ENCODE measurements at places on chromosomes 3 and 15.

GRCh38 chr15:78308422-78309032 lies 9.1 kb upstream of the SKIC8 start:
- peak; percentile 76 for DNase-seq

- DNase-seq = no peak
Observed at GRCh38 chr15:94352636-94353487, 121.5 kb downstream of the MCTP2 start.

- DNase-seq = no peak
Observed at GRCh38 chr3:186022931-186023330, 85.1 kb upstream of the TRA2B start.

- DNase-seq = no peak
Observed at GRCh38 chr3:77746892-77747291, 707.0 kb downstream of the ROBO2 start.

- no peak for DNase-seq
Observed at GRCh38 chr15:46872981-46873330, 844.3 kb upstream of the SEMA6D start.

DNA sequence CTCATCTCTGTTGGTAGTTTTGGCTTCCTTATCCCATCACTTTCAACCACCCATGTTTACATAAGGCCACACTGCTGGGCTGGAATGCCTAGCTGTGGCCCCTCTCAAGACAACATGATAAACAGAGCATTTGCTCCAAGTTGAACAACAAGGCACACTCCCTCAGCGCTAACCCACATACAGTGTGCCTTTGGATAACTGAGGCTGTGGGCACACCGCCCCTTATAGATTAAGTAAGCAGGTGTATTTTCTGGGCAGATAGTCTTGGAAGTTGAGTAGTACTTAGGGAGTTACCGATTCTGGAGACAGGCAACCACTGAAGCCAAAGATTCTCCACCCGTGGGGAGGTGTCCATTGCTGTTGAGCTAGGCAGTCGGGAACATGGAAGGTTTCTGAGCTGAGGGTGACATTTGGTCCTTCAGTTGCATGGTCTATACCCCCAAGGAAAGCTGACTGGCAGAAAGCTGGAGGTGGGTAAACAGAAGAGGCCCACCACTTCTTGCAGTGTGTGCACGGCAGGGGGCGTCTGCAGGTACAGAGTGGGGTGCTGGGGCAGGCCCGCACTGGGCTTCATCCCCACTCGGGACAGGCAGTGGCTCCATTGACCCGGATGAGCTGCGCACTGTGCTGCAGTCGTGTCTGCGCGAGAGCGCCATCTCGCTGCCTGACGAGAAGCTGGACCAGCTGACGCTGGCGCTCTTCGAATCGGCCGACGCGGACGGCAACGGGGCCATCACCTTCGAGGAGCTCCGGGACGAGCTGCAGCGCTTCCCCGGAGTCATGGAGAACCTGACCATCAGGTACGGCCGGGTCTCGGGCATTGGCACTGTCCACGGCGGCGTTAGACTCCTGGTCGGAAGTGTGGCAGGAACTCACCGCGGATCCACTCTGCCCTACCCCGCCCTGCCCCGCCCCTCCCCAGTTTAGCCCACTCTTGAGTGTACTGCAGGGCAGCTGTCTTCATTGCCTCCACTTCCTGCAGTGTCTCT lies 16.8 kb downstream of the NOX5 start:
- peak; percentile 62 for DNase-seq

DNA sequence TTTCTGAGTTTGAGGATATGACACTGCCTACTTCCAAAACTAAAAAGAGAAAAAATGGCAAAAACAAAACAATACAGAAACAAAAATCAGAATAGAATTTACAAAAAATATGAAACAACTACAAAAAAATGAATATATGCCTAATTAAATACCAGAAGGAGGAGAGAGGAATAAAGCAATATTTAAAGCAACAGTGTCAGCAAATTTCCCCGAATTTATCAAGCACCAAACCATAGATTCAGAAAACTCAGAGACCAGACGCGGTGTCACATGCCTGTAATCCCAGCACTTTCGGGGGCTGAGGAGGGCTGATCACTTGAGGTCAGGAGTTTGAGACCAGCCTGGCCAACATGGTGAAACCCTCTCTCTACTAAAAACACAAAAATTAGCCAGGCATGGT lies 1360.9 kb downstream of the SI start:
- no peak for DNase-seq

- DNase-seq = no peak
Observed at GRCh38 chr15:100705841-100706240, 103.5 kb downstream of the ASB7 start.

- no peak for DNase-seq
Observed at GRCh38 chr15:69810431-69811354, 287.0 kb downstream of the TLE3 start.

DNA sequence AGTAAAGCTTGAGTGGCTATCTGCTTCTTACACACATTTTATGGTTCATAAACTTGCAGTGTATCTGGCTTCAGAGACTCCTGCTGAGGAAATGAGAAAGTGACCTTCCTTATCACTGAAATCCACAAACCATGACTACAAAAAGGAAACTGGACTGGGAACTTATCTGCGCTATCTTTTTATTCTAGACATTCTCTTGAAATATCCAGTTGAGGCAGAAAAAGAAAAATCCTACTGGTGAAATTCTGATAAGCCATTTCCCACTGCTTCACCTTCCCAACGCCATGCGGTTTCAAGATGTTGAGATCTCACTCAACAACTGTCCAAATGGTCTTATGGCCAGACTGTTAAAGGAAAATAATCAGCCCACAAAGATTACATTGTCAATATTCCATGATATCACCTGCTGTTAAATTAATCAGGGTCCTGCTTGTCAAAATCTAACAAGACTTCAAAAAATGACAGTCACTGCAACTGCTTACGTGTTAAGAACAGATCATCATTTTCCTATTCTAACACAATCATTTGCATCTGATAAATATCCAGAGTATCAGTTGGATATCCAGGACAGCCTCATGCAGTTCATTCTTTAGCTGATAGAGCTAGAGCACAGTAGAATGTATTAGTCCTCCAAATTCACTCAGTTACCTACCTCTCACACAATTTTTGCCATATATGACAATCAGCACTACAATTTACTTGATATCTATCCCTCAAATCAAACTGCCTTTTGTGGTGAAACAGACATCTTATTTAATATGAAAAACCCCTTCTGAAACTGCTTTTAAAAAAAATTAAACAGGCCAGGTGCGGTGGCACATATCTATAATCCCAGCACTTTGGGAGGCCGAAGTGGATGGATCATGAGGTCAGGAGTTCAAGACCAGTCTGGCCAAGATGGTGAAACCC lies 538.1 kb downstream of the MAGI1 start:
- no peak for DNase-seq

GRCh38 chr15:89361451-89362202 lies 27.0 kb upstream of the POLG start:
- peak; percentile 72 for DNase-seq

- no peak for DNase-seq
Observed at GRCh38 chr3:111619833-111620232, 24.7 kb upstream of the ZBED2 start.

DNA sequence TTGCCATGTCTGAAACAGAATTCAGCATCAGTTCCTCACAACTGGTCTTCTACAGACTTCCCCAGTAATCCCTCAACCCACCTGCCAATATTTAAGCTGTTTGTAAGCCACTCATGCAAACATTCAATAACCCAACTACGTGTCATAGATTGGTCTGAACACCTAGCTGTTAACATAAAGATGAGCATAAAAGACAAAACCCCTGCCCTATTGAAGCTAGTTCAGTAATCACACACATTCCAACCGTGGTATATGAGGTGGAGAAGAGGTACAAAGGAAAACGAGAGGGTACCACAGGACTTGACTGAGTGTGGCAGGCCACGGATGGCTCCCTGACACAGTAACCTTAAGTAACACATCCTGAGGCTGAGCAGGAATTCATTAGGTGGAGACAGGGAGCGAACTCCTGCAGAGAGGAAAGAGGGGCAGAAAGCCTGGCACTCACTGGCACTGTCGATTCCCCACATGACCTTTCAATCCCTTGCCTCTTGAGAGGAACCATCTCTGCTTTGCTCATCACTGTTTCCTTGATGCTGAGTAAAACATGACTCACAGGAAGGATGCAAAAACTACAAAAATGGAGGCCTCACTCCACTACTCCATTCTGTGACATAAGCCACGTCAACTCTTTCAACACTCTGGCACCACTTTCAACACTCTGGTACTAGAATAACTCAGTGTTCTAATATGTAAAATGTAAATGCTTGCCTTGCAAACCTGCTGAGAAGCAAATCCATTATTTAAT lies 31.3 kb downstream of the RPN1 start:
- DNase-seq = peak; percentile 40

DNA sequence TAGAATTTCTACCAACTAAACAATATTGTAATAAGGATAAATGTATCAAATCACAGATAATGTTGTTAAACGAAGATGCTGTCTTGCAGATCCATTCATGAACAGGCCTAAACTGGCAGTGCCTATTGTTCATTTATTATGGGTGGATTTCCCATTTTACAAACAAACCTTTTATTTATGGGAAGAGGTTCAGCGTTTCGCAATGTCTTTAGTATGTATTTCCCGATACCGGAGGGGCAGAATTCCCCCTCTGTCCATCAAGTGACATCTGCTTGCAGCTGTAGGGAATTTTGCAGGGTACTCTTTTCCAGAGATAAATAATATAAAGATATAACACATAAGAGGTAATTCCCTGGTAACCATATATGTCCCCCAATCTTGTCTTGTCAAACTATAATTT lies 5.7 kb downstream of the CEP19 start:
- no peak for DNase-seq

DNA sequence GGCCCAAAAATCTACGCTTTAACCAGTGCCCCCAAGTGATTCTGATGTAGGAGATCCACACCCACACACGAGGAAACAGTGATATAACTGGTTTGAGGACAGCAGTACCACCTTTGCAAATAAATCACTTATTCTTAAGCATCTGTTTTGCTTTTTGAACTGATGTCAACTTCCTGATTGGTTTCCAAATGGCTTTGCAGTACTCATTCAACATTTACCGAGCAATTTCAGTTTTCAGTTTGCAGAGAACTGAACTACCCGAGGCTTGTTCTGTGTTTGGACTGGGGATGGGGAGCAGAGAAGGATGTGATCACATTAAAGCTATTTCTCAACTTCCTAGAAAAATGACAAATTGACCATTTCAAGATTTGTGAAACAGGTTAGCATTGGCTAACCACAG lies 1.1 kb upstream of the GYG1 start:
- no peak for DNase-seq

- DNase-seq = no peak
Observed at GRCh38 chr3:144756704-144757440, 785.2 kb downstream of the DIPK2A start.

DNA sequence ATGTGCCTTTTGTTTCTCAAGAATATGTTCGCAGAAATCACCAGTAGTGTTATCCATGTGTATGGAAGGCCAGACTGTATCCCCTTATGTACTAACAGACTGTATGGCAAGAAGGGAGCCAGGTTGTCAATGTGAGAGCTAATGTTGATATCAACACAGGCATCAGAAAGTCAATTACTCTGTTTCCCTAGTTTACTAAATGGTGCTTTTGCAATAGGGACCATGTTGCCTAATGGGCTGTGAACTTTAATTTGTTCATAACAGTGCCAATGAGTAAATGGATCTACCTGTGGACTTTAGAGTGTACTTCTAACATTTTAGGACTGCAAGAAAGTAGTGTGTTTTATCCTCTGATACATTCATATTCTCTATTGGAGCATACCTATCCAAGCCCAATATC lies 431.8 kb upstream of the TPRG1 start:
- DNase-seq = no peak

DNA sequence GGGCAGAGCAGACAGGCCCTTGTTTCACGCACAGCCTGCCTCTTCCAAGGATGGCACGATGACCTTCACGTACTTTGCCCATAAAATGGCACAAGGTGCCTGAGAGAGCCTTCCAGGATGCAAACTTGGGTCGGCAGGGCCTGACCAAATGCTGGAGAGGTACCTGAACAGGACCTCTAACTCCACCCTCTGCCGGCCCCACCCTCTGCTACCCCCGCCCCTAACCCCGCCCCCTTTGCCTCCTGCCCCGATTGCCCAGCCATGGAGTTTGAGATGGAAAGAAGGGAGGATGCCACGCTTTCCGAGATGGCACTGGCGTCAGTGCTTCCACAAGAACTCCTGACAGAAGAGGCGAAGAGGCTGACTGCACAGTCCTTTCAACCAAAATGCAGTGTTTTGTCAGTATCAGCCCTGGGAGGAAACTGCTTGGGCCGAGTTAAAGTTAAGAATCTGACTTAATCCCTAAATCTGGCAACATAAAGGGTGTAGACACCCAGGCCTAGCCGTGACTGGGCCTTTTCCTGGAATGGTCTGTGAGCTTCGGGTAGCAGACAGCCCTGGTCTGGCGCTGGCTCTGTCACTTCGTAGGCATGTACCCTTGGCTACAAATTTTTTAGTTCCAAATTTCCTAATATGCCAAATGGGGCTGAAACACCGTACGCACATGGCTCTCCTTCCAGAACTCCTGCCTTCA lies 230.3 kb upstream of the RGMA start:
- DNase-seq = no peak

DNA sequence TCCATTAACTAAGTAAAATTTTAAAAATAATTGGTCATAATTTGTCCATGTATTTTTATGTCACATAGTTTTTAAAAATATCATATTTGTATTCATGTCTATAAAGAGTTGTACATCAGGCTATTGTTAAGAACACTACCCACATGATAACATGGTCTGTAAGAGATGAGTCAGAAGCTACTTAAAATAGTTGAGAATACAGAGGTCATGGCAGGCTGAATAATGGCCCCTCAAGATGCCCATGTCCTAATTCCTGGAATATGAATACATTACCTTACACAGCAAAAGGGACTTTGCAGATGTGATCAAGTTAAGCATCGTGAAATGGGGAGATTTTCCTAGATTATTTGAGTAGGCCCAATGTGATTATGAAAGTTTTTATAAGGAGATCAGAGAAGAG lies 782.9 kb upstream of the GOLIM4 start:
- no peak for DNase-seq

GRCh38 chr15:91099995-91100813 lies at the start of gene SV2B:
Gene SV2B, plus strand, starts transcription at chr15:91100257. Its CDS starts 126,007 bp downstream, at chr15:91226264.
- peak; percentile 58 for DNase-seq

GRCh38 chr3:119395923-119396358 lies 67.5 kb downstream of the TMEM39A start:
- DNase-seq = no peak

GRCh38 chr3:16883057-16883722 lies 1.6 kb upstream of the PLCL2 start:
- DNase-seq = no peak

- no peak for DNase-seq
Observed at GRCh38 chr15:25565470-25566264, 126.8 kb upstream of the UBE3A start.

Measured in activated CD4-positive, alpha-beta T cell treated with anti-CD3 and anti-CD28 coated beads for 48 hours (primary cell).